ENCODE measurements at places on chromosomes 16 and 17.
A peak's percentile ranks its signal among the peaks of the same experiment; 100 is the strongest.

DNA sequence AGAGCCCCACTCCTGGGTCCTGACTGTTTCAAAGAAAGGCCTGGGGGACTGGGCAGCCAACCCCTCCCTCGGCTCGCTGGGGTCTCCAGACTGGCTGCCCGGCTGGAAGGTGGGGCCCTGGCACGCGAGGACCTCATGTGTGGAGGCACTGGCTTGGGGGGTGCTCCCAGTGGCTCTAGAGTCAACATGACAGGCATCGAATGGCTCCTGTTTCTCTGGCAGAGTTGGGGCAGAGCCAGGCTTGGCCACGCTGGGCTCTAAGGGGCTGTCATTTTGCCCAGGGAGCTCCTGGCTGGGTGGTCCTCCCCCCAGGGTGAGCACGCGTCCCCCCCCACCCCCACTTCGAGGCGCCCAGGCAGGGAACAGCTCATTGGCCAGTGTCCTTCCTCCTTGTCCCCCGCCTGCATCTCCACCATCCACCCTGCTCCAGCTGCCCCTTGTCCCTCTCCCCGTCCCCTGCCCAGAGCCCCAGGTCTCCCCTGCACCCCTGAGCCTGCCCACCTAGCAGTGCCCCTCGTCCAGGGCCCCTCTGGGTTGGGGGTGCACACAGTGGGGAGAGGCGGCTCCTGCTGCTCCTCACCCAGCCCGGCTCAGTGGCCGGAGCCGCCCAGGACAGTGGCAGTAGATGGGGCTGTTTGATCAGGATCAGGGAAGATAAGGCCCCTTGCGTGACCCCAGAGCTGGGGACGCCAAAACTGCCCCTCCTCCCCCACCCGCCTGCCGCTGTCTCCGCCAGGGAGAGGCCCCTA lies 2.7 kb downstream of the GCGR start:
- DNase-seq = no peak

DNA sequence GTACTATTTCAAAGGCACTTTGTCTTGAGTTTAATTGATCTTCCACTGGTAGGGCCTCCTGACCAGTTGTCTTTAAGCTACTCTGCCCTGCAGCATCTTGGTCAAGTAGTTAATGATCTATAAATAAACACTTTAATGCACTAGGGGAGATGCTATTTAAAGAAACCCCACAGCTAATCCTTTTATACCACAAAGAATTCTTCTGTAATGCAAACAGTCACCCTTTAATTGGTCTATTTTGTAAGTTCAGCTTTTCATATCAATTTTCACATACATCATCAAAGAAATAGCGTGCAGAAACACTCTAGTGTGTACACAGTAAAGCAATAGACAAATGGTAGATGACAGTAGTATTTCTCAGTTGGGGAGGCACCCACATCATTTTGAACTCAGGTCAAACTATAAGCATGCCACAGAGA lies 70.3 kb downstream of the PMP22 start:
- DNase-seq = peak; percentile 86

DNA sequence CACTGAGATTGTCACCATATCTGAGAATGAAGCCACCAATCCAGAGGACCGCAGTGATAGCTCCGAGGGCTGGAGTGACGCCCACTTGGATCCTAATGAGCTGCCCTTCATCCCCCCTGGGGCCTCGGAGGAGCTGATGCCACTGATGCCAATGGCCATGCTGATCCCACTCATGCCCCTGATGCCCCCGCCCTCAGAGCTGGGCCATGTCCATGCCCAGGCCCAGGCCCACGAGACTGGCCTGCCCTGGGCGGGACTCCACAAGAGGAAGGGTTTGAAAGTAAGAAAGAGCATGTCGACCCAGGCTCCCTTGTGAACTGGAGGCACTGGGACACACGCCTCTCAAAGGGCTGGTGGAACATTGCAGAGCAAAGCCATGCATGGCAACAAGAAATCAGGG lies 2.0 kb downstream of the SPPL2C start:
- no peak for DNase-seq

GRCh38 chr17:4941319-4941610 lies 1.2 kb downstream of the RNF167 start:
- no peak for DNase-seq

- no peak for DNase-seq
Observed at GRCh38 chr16:253833-254232, 19.2 kb downstream of the FAM234A start.

DNA sequence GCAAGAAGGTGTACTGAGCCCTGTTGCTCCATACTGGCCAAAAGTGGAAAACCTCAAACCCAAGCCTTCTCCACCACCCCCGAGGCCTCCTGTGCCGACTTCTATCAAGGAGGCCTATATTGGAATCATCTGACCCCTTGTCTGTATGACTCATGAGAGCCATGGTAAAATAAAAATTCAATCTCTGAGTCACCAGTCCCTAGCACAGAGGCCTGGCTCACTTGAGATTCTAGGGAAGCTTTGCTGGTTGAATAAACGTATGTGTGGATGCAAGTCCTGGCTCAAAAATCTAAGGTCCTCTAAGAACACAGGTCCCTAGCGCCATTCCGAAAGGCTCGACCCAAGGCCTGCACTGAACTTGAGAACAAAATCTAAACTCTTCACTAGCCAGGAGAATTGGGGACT lies 15.0 kb downstream of the NSMCE1 start:
- DNase-seq = peak; percentile 84

DNA sequence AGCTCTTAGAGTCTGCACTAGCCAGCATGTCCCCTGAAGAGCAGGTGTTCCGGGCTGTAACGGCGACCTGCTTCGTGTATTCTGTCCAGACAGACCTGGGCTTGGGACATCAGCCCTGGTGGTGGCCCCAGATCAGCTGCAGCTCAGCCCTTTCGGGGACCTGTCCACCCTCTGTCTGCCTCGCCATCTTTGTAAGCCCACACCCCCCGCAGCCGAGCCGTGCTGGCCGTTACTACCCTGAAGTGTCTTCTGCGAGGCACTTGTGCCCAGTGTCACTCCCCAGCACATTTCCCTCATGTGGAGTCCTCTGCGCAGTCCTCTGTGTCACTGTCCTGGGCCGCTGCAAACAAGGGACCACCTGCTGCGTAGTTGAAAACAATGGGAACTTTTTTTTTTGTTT lies 10.4 kb downstream of the CARD14 start:
- no peak for DNase-seq

DNA sequence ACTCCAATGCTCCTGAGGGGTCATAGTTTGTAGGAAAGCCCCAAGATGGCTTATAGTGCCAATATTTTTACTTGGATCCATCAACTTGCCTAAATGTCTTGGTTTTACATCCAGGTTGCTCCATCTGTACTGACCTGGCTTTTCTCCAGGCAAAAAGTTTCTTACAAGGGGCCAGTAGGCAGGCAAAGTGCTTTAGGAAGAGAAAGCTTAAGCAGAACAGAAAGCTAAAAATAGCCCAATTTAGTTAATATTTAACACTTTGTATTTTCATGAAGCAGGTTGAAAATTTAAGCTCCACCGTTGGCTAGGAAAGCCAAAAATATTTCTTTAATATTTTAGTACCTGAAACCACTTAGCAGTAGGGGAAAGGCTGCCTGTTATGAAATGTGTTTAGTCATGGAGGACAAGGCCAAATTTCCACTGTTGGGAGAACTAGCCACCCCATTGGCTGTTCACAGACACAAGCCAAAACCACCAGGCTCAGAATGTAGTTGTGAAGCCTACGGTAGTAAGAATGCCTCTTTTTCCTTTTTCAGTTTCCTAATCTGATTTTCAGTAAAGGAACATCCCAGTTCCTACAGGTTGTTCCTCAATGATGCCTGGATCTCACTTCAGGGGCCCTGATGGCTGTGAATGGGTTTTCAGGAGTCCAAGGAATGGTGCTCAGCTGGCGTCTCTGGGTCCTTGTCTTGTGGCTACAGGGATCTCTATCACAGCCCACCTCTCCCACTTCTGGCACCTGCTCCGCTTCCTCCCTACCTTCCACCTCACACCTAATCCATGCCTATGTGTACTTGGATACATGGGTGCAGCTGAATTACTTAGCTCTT lies 324.8 kb downstream of the PMP22 start:
- peak; percentile 47 for DNase-seq

DNA sequence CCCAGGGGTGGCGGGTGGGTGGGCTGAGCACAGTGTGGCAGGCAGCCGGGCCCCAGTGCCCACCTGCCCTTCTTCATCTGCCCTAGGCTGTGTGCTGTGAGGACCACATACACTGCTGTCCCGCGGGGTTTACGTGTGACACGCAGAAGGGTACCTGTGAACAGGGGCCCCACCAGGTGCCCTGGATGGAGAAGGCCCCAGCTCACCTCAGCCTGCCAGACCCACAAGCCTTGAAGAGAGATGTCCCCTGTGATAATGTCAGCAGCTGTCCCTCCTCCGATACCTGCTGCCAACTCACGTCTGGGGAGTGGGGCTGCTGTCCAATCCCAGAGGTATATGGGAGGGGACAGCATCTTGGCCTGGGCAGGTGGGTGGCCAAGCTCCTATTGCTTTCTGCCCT lies 6.4 kb downstream of the GRN start:
- no peak for DNase-seq
